ENCODE measurements at places on chromosomes 16 and 17. TPM values are rescaled to one million over a fixed set of nuclear protein-coding genes. Genes with fewer than 3 reads are reported as not detected.

The CDYL2 gene
- total RNA-seq: 5.2 TPM

The FBF1 gene
- total RNA-seq: 25.9 TPM

The CCL3 gene
- not detected for total RNA-seq

The ABAT gene
- total RNA-seq: 35.2 TPM

The SLC6A2 gene
- not detected for total RNA-seq

The FKBP10 gene
- 259 TPM for total RNA-seq

The PITPNM3 gene
- total RNA-seq: 1.4 TPM

The DPEP1 gene
- 0.41 TPM for total RNA-seq

The TP53TG3D gene
- total RNA-seq: not detected

The CES5A gene
- not detected for total RNA-seq

The TNRC6C gene
- total RNA-seq: 40.5 TPM
